ENCODE measurements at places on chromosomes 12 and 14.

- no peak for DNase-seq
Observed at GRCh38 chr12:15435597-15435996, 113.3 kb downstream of the PTPRO start.

- no peak for DNase-seq
Observed at GRCh38 chr12:14824012-14824634, 10.1 kb upstream of the SMCO3 start.

DNA sequence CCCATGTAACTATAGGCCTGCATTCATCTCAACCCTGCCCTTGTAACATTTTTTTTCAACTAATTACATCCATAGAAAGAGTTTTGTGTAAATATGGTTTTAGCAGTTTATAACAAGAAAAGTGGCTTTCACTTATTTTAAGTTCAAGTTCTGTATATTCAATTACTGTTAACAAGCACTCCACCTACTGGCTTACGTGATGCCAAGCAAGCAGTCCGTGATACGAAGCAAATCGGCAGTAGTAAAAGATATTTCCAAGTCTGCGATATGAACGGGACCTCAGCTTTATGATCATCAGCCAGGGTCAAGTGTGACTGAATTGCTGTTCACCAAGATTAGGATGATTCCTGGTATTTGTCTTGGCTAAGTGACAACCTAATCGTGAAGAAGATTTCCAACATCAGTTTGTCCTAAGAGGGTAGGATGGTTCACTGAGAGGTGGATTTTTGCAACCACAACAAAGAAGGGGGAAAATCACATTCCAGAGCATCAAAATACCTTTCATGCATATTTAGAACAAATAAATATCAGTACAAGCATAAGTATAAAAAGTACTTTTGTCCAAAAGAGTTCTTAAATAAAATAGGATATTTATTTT, 456.2 kb downstream of the FOXG1 start:
- no peak for DNase-seq

DNA sequence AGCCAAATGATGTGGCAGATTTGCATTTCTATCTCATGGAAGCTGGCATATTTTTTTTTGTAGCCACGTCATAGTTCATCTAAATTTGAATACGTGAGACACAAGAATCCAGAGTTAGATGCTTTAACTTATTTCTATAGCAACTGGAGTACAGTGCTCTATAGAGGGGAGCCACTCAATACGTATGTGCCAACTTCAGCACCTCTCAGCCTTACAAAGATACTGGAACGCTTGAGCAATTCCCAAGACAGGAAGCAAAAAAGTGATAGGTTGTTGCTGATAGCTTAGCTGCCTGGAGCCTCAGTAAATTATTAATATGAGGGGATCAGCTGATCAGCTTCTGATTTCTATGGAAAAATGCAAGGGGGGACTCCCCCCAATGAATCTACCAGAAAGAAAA, 24.1 kb upstream of the PELI2 start:
- no peak for DNase-seq

DNA sequence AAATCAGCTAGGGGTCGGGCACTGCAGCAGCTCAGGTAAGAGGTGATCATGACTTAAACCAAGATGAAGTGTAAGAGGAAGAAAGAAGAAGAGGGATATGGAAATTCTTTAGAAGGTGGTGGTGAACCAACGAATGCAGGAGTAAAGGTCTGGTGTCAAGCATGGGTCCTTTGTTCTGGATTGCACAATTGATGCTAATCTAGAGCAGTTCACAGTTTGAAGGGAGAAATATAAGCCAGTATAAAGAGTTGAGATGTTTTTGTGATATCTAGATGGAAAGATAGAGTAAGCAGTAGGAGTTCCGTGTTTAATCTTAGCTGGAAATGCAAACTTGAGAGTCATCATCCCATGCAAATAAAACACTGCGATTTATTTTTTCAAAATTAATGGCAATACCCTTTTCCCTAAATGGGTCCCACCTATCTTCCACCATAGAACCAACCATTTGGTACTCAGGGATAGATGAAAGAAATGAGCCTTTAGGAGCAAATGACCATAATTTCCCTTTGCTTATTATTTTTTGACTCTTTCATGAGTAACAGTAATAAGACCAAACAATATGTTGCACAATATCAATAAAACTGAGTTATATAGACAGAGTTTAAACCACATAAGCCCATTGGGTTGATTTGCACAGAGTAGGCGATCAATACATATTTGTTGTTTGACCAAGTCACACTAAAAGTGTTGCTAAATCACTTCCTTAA, 15.0 kb upstream of the MGP start:
- DNase-seq: no peak

GRCh38 chr12:52903855-52904508, 894 bp downstream of the KRT8 start:
- DNase-seq: peak; percentile 59

GRCh38 chr12:57001448-57001906, 4.9 kb downstream of the ZBTB39 start:
- no peak for DNase-seq

DNA sequence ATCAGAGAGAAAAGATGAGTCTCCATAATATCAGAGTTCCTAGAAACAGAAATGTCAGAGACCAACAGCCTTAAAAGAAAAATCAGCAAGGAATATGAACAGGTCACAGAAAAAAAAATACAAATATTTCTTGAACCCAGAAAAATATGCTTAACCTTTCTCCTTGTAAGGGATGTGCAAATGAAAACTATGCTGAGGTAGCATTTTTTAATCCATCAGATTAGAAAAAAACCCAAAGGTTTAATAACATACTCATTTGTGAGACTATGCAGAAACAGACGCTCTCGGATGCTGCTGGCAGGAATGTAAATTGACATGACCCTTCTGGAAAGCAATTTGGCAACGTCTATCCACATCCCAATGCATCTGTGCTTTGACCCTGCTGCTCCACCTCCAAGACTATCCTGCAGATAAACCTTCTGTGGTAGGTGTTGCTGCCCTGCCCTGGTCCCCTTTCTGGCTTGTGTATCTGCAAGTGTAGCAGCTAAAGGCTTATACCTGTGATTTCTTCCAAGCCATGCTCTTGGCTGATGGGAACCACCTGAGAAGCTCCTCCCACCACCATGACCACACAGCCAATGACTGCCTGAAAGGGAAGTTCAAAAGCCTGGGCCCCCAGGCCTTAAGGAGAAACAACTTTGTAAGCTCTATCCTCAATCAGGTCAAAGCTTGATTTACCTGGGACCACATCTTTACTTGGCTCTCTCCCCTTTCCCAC, 49.4 kb downstream of the LTBP2 start:
- DNase-seq: no peak

Data from right forelimb (tissue), 1 donor.